ENCODE measurements at places on chromosomes 7 and 10. TPM values are rescaled to one million over a fixed set of nuclear protein-coding genes. Genes with fewer than 3 reads are reported as not detected.

Gene TMED4
- total RNA-seq: 187 TPM

Gene AKR1C8
- not detected for total RNA-seq

Gene NEUROD6
- total RNA-seq: not detected

Gene SMKR1
- total RNA-seq: not detected

Gene PTF1A
- total RNA-seq: not detected

Gene CLDN4
- 0.99 TPM for total RNA-seq

Gene TMEM196
- not detected for total RNA-seq

Gene SPDYE2B
- not detected for total RNA-seq

Gene HOXA4
- 6.1 TPM for total RNA-seq

Gene AGR2
- total RNA-seq: not detected

Gene MYL7
- not detected for total RNA-seq

Gene UFSP1
- 4.1 TPM for total RNA-seq

Gene LRRC18
- not detected for total RNA-seq

Gene CNPY1
- total RNA-seq: not detected

Gene FOXI2
- total RNA-seq: not detected

Gene SLF2
- 41.6 TPM for total RNA-seq

Gene WNT8B
- not detected for total RNA-seq

Gene WEE2
- total RNA-seq: not detected

Gene AKR1B15
- 0.27 TPM for total RNA-seq

Gene OAT
- total RNA-seq: 74.5 TPM

Gene UTF1
- total RNA-seq: not detected
